ENCODE measurements at places on chromosomes 7 and 10. TPM values are rescaled to one million over a fixed set of nuclear protein-coding genes. Genes with fewer than 3 reads are reported as not detected.

The INPP5F gene
- 27.6 TPM for total RNA-seq

The C7orf57 gene
- total RNA-seq = 0.11 TPM

The UTF1 gene
- total RNA-seq = not detected

The HTR5A gene
- not detected for total RNA-seq

The MNX1 gene
- not detected for total RNA-seq

The RTKN2 gene
- total RNA-seq = 0.49 TPM

The ZNF853 gene
- total RNA-seq = 0.79 TPM

The TMEM130 gene
- total RNA-seq = not detected

The SLC13A4 gene
- not detected for total RNA-seq

The ATOH7 gene
- total RNA-seq = not detected

The NPC1L1 gene
- not detected for total RNA-seq

The PRPS1L1 gene
- not detected for total RNA-seq

The LIPF gene
- total RNA-seq = not detected

The IGF2BP3 gene
- 81.2 TPM for total RNA-seq

The ACBD7 gene
- 3.1 TPM for total RNA-seq

The OPN1SW gene
- total RNA-seq = not detected

The TMEM273 gene
- 1.3 TPM for total RNA-seq

The PRKAR2B gene
- total RNA-seq = 84.7 TPM

The EFCAB10 gene
- not detected for total RNA-seq

The AGK gene
- total RNA-seq = 27.1 TPM

The GRK5 gene
- 39.7 TPM for total RNA-seq

The CLDN4 gene
- total RNA-seq = 0.07 TPM

The ELFN1 gene
- 1.2 TPM for total RNA-seq

The IL6 gene
- total RNA-seq = 16.3 TPM

The PSTK gene
- 3.0 TPM for total RNA-seq

The NODAL gene
- total RNA-seq = not detected

The WEE2 gene
- total RNA-seq = not detected

The HOXA4 gene
- 0.74 TPM for total RNA-seq

The RBP4 gene
- not detected for total RNA-seq

The CYP3A5 gene
- total RNA-seq = not detected

The GIMAP4 gene
- total RNA-seq = 63.4 TPM

The TBXAS1 gene
- total RNA-seq = 8.1 TPM

The GOLGA7B gene
- under 0.01 TPM for total RNA-seq

The C1QL3 gene
- total RNA-seq = 0.11 TPM

The FRAT2 gene
- 11.9 TPM for total RNA-seq

The COBL gene
- not detected for total RNA-seq

The ITPRID1 gene
- total RNA-seq = not detected

The CTAGE6 gene
- total RNA-seq = 0.39 TPM

The NEUROG3 gene
- not detected for total RNA-seq

The NUDT13 gene
- total RNA-seq = 1.2 TPM

The CDC14C gene
- not detected for total RNA-seq

The CPA5 gene
- not detected for total RNA-seq

The VSIR gene
- total RNA-seq = 3.8 TPM

The CLRN3 gene
- 0.11 TPM for total RNA-seq

The WIPF3 gene
- not detected for total RNA-seq

The OGDHL gene
- total RNA-seq = 0.26 TPM

The FKBP9 gene
- 144 TPM for total RNA-seq

The HHEX gene
- total RNA-seq = 50.5 TPM

The HPS6 gene
- total RNA-seq = 41.9 TPM

The IRF5 gene
- total RNA-seq = 0.18 TPM

The NACAD gene
- total RNA-seq = 0.85 TPM

The PDE1C gene
- total RNA-seq = 0.11 TPM

The NUTM2A gene
- total RNA-seq = 0.07 TPM

The CDK1 gene
- total RNA-seq = 44.6 TPM

The ANXA8 gene
- not detected for total RNA-seq

The CRYGN gene
- total RNA-seq = not detected

The RABGEF1 gene
- total RNA-seq = 22.6 TPM
